Epithelial cell of prostate (primary cell): ENCODE measurements at places on chromosomes 3 and 15.

GRCh38 chr15:64324165-64324877 is 31.7 kb downstream of the CSNK1G1 start:
- peak; percentile 8 for DNase-seq

- DNase-seq = no peak
Measured at GRCh38 chr3:39146083-39146501, 7.3 kb downstream of the CSRNP1 start.

DNA sequence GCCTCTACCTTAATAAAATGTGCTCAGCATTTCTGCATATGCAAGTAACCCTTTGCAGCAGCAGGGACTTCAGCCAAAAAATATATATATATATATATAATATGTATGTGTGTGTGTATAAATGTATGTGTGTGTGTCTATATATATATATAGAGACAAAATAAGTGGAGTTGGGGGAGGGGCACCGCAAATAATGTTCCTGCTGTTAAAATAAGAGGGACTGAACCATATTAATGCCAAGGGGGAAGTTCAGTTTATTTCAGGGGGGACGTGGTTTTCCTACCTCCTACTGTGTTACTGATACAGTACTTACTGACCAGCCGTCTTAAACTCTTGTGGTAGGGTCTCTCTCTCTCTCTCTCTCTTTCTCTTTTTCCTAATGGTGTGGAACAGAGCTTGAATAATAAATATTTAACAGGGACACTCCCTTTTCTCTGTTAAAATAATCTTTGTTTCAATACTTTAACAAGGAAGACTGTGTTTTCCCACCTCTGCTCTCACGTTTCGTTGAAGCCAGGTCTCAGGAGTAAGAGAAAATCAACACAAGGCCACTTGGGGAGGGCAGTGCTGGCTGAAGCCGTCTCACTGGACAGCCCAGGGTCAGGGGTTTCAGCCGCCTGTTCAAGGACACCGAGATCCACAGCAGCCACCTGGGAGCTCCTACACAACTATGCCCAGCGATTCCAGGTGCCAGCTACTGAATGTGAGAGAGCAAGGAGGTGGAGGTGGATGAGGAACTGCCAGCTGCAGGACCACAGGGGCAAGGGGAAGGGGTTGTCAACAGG is 42.8 kb upstream of the ADAMTSL3 start:
- DNase-seq = no peak

- no peak for DNase-seq
Measured at GRCh38 chr3:131142580-131142979, 115.9 kb downstream of the NEK11 start.

- DNase-seq = peak; percentile 36
Measured at GRCh38 chr3:105827959-105828358, 40.9 kb downstream of the CBLB start.

DNA sequence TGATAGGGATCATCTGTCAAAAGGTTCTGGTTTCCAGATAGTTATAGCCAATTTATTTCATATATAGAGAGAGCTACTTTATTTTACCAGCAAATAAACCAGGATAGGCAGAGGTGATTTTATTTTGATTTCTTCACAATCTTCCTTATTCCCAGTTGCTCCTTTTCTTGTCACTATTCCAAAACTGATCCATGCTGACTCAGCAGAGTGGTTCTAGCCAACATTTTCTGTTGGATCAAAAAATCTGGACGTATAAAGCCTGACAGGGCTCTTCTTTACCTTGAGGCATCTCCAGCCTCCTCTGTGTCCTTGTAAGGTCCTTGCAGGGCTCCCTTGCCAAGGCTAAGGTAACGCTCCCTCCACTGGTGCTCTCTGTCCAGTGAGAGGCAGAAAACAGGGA is 15.8 kb downstream of the HDC start:
- no peak for DNase-seq

GRCh38 chr3:44894485-44894884 is 20.1 kb downstream of the TGM4 start:
- DNase-seq = no peak

DNA sequence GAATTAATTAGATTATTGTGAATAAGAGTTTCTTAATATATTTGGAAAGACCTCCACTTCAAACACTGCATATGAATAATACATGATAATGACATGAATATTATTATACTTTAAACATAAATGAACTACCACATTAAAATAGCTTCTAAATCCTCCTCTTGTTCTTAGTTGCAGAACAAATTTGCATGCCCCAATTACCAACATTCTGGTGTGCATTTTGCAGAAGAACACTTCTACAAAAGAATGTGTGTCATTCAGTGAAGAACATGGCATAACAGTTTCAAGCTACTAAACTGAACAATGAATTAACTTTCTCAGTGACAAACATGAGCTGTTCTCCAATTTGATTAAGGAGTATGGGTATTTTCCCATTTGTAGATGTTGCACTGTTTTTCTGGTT is 711.3 kb upstream of the NAALADL2 start:
- DNase-seq = no peak

DNA sequence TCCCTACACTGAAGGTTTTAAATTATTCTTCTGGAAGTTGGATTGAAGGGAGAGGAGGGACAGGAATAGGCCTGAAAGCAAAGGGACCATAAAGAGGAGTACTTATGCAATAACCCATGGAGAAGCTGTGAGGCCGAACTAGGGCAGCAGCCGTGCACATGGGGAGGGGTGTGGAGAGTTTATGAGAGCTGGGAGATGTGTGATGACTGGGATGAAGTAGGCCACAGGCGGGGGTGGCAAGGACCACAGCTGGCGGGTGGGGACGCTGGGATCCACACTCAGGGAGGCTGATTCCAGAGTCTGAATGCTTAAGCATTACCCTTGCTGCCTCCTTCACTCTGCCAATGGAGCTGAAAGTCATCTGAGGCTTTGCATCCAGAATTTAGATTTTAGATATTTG is 123.8 kb downstream of the ARNT2 start:
- no peak for DNase-seq

DNA sequence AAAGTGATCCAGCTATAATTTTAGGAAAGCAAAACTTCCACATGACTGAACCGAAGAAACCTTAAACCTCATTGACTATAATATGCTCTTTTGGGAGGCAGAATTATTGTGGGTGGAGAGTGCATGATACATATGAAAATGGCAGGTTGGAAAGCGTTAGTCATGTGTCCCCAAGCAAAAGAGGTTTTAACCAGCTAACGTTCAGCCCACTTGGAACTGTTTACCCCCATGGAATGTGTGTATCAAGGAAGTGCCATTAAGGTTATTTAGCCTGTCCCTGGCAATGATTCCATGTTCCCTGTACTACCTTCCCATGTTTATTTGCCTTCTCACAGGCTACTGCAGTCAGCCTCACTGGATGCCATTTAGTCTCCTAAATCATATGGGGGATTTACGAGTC is 44.1 kb upstream of the LRRC58 start:
- no peak for DNase-seq

- no peak for DNase-seq
Measured at GRCh38 chr15:70443486-70444273, 319.7 kb downstream of the UACA start.

DNA sequence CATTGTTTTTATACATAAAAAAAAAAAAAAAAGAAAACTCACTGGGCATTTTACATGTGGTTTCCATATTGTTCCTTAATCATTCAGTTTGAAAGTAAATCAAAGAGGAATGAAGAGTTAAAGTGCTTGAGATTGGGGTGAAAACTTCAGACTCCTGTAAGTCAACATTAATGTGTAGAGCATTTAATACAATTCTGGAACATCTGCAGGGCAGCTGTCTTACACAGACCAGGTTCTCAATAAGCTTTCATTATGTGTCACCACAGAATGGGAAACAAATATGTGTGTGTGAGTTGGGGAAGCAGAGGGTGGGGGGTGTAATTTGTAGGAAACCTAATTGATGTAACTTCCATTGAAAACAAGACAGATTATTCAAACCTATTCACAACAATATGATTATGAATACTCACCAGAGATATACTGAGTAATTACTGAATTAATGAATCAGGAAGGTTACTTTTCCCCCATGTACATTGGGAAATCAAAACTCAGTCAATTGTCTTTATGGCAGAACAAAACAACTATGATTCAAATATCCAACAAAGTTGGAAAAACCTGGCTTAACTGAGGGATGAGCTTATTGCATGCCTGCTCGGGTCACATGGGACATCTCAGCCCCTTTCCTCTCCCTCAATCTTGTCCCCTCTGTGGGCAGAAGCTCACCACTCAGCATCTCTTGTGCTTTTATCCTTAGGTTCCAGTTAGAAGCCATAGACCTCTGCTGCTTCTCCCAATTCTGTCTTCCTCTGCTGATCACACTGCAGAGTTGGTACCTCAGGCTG is 281.2 kb upstream of the THBS1 start:
- DNase-seq = no peak

- DNase-seq = peak; percentile 86
Measured at GRCh38 chr15:68795298-68795848, 25.3 kb downstream of the ANP32A start.

- no peak for DNase-seq
Measured at GRCh38 chr3:63685340-63685739, 32.9 kb downstream of the SNTN start.

GRCh38 chr3:10259798-10260197 is 11.5 kb downstream of the TATDN2 start:
- no peak for DNase-seq

GRCh38 chr3:169509359-169509758 is 154.2 kb downstream of the MECOM start:
- DNase-seq = no peak

DNA sequence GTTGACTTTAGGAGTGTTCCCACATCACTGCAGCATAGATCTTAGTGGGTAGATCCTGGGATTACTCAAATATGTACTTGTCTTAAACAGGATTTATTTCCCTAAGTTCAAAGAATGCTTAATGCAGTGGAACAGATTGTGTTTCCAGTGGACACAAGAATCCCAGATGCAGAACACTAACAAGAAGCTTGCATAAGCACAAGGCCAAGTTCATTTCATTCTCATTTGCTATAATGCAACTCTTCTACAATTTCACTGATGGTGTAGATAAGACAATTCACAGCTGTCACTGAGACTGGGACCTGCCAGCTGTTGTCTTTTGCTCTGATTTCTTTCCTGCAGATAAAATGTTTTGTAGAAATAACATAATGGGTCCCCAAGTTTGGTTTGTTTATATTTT is 225.6 kb downstream of the NFKBIZ start:
- no peak for DNase-seq

GRCh38 chr15:90592131-90592881 is 62.6 kb downstream of the CRTC3 start:
- DNase-seq = peak; percentile 40

DNA sequence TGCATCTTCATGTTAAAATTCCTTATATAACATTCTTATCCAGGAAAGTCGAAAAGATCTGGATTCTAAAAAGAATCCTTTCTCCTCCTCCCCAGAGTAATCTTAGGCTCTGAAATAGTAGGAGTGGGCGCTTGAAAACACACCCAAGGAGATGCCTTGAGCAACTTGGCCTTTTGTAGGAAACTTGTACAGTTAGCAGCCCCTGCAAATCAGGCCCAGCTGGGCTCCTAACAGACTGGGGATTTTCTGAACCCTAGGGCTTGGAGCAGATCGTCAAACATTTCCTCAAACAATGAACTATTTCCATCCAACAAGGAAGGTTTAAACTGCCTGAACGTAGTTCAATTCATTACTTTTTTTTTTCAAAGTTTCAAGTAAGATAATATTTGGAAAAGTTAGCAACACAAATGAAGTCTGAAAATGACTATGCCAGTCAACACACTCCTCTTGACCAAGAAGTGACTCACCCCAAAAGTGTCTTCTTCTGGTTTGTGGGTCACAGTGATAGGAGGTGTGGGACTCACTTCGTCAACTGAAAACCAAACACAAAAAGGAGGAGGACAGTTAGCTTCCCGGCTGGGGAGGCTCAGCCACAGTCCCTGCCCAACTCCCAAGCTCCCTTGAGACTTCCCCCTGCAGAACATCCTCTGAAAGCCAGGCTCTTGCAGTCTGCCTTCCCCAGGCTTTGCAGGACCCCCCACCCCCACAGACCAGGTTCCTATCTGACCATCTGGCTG is 129.7 kb downstream of the NTRK3 start:
- DNase-seq = no peak

- DNase-seq = no peak
Measured at GRCh38 chr3:28151608-28152228, 89.7 kb upstream of the CMC1 start.

DNA sequence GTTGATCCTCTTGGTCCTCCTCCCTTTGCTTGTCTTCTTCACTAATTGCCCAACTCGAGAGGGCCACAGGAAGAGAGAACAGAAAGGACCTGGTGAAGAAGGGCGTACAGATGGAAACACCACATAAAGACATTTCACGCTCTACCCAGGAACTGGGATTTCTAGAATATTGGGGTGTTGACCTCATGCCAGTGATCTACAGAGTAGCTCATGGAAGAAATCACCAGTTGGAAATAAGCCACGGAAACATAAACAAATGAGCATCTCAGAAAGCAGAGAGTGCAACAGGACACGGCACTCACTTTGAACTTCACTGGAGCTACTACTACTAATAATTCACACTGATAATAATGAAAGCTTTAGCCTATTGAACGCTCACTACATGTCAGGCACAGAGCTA is 84.6 kb upstream of the ARHGEF3 start:
- DNase-seq = no peak

- no peak for DNase-seq
Measured at GRCh38 chr3:129992781-129993180, 18.3 kb downstream of the TRH start.
